ENCODE measurements at places on chromosomes 11 and 22. TPM values are rescaled to one million over a fixed set of nuclear protein-coding genes. Genes with fewer than 3 reads are reported as not detected.

- DNase-seq: no peak
These were observed 41.5 kb upstream of the PPARA start for GRCh38 chr22:46108564-46109473.

GRCh38 chr11:6746086-6746618 is 25.6 kb downstream of the OR2AG2 start:
- DNase-seq: peak; percentile 21

DNA sequence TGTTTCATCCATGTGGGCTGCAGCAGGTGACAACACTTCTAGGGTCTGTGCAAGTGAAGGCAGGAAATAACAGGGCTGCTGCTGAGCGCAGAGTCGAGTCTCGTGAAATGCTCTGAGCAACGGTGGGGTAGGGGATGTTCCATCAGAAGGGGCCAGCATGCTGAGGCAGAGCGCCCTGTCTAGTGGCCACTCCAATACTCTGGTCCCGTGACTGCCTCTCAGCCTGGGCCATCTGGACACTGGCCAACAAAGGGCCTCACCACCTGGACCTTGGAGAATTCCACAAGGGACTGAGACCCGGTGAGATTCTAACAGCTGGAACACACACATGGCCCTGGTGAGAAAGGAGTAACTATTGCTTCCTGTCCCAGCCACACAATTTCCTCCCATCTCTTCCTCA is 375.7 kb downstream of the SHANK2 start:
- DNase-seq: no peak

DNA sequence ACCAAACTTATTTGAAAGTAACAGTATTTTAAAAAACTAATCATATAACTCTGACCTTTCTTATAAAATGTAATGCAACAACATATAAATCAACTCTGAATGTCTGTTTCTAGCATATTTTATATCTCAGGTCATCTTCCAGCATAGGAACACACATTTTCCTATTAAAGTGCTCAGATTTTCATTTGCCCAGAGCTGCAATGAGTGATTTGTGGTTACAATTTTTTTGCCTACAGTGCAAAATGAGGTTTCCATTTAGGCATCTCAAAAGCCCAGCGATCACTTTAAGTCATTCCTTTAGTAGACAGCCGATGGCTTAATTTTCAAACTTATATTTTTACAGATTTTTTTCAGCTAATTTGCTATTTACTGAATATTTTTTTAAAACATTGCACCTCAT is 1.0 kb downstream of the LYVE1 start:
- no peak for DNase-seq

DNA sequence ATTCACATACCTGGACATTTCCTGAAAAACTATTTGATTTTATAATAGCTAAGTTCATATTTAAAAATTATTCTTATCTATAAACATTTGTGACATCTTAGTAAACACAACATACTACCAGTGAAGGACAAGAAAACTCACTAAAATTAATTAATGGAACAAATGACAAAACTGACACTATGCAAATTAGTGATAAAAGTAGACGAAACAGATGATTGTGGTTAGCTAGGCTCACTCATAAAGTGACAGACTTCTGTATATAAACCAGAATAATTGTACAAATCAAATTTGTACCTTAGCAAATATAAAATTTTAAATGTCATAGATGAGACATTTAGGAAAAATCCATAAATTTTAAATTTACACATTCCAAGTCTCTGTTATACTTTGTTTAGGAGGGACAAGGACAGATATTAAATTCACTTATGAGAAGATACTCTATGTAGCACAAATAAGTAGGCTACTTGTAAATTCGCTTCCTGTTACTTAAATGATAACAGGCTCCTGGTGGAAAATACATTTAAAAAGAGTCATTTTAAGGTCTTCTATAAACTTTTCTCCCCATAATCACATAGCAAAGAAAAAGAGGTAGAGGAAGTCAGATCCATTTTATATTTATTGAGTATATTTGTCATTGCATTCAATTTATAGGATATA is 81.2 kb downstream of the KIF18A start:
- no peak for DNase-seq

- DNase-seq: no peak
These were observed 2.4 kb downstream of the CBX6 start for GRCh38 chr22:38869663-38870062.

- no peak for DNase-seq
These were observed 103.8 kb downstream of the TP53I11 start for GRCh38 chr11:44846852-44847251.

- DNase-seq: no peak
These were observed 42.3 kb downstream of the ANKRD42 start for GRCh38 chr11:83235825-83236224.

GRCh38 chr22:47449508-47450270 is 687.2 kb downstream of the TBC1D22A start:
- no peak for DNase-seq

DNA sequence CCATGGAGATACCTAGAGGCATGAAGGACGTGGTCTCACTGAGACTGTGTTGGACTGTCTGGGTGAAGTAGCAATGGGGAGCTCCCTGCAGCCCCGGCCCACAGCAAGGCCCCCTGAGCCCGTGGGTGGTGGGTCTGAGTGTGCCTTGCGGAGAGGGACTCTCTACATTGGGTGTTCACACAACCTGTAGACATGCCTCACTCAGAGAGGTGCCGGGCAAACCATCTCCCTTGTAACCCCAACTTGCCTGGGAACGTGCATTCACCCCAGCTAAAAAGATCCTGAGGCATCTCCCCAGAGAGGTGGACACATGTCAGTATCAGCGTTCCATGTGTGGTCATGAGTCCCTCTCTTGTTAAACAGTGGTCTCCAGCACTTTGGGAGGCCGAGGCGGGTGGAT is 2.1 kb downstream of the VPREB1 start:
- no peak for DNase-seq

DNA sequence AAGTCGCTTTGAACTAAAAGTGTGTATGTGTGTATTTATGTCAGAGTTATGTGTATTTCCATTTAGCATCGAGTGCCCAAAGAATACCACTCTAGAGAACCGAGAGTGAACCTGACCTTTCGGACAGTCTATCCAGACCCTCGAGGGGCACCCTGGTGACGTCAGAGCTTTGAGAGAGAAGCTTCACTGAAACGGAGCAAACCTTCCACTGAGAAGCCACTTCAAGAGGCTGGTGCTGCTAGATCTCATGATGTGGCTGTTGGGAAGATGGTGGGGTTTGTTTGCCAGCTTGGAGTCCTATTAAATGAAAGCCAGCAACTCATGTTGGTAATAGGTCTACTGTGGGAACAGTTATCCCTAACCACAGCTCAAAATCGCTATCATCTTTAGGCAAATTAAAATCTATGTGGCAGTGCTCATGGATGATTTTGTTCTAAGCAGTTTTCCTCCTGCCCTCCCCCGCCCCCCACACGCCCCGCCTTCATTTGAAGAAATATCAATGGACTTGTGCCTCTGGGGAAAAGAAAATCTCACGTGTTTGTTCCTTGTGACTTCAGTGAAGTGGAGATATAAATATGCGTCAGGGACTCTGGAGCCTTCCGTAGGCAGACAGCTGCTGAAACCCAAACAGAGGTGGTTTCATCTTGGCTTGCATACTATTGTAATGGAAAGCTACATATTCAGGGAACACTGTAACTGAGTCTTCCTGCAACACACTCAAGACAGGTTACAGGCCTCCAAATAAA is 22.4 kb upstream of the C11orf96 start:
- no peak for DNase-seq

DNA sequence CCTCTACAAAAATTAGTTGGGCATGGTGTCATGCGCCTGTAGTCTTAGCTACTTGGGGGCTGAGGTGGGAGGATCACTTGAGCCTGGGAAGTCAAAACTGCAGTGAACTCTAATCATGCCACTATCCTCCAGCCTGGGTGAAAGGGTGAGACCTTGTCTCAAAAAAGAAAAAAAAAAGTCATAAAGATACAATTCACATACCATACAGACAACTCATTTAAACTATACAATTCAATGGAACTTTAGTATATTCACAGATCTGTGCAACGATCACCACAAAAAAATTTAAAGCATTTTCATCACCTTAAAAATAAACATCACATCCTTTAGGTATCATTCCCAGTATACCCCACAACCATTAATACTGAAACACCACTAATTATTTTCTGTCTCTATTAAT is 201.2 kb downstream of the PGR start:
- DNase-seq: no peak

GRCh38 chr11:82194521-82194920 is 539.1 kb downstream of the FAM181B start:
- DNase-seq: no peak

- no peak for DNase-seq
These were observed 615.5 kb downstream of the NTM start for GRCh38 chr11:131985846-131986301.

GRCh38 chr11:116294630-116295029 is 478.2 kb downstream of the BUD13 start:
- DNase-seq: no peak

- no peak for DNase-seq
These were observed 2.1 kb upstream of the RTCB start for GRCh38 chr22:32414191-32414590.

Gene UPB1
- total RNA-seq: 1.8 TPM

Gene SLC37A4
- 15.4 TPM for total RNA-seq

Gene BTG4
- not detected for total RNA-seq

Gene APOBEC3A
- not detected for total RNA-seq

Gene IL17REL
- not detected for total RNA-seq

Gene SPDYC
- total RNA-seq: not detected

Gene SLCO2B1
- total RNA-seq: 0.79 TPM

Gene HSPB2
- total RNA-seq: not detected

Gene ALG9
- total RNA-seq: 24.3 TPM

Gene RASGRP2
- 656 TPM for total RNA-seq

Gene SERHL2
- total RNA-seq: 1.1 TPM

Measured in T-cell (primary cell).